NCI-H510A (cell line): ENCODE measurements at places on chromosomes 12 and 14.

- DNase-seq: no peak
Observed at GRCh38 chr14:104118006-104118844, 20.2 kb upstream of the KIF26A start.

- DNase-seq: no peak
Observed at GRCh38 chr12:57459750-57460467, at the start of gene GLI1. GLI1 (plus strand) TSS chr12:57459785; CDS start chr12:57463692, 3,907 bp downstream.

GRCh38 chr12:24848941-24849477 lies 99.9 kb downstream of the BCAT1 start:
- DNase-seq: no peak

DNA sequence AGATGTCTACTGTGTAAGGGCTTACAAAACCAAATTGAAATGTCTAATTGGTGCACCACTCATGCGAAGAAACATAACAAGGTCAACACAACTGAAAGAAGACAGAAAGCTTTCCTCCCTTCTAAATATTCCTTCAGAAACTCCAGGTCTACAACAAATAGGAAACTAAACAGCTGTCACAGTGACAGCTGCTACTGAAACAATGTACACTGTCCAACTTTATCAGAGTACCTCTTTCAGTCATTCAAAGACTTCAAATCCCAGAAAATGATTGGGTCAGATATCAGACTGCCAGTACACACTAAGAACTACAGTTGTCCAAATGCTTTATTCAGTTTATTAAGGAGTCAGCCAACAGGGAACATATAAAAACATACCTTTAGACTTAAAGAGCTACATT lies 35.2 kb downstream of the CEP128 start:
- DNase-seq: no peak

GRCh38 chr14:105078294-105078693 lies 13.1 kb upstream of the GPR132 start:
- no peak for DNase-seq
